ENCODE measurements at places on chromosomes 13 and 19.
A peak's percentile ranks its signal among the peaks of the same experiment; 100 is the strongest.

DNA sequence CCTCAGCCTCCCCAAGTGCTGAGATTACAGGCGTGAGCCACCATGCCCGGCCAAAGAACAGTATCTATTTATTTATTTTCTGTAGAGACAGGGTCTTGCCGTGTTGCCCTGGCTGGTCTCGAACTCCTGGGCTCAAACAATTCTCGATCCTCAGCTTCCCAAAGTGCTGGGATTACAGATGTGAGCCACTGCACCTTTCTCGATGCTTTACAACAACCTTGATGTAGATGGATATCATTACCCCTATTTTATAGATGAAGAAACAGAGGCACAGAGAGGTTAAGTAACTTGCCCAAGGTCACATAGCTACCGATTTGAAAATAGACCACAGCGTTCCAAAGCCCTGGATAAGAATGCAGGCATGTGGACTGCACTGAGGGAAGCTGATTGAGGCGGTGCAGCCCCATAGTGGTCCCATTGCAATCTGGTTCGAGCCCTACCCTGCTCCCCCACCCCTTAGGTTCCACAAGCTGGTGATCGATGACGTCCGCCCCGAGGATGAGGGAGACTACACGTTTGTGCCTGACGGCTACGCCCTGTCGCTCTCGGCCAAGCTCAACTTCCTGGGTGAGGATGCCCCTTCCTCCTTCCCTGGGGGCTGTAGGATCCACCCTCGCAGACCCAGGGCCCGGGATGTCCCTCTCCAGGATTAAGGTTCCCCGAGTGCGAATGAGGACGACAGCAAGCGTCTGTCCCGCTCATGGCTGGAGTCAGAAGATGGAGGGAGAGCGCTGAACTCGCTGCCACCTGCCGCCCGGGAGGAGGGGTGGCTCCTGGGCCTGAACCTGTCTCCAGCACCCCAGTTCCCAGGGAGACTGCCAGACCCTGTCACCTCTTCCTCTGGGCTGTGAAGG is 17.9 kb downstream of the MYBPC2 start:
- no peak for DNase-seq

GRCh38 chr13:110317496-110318195 is 10.6 kb downstream of the COL4A2 start:
- no peak for DNase-seq

GRCh38 chr13:44296856-44297255 is 76.8 kb upstream of the SERP2 start:
- no peak for DNase-seq

GRCh38 chr19:45170146-45171106 is 7.6 kb downstream of the TRAPPC6A start:
- no peak for DNase-seq

DNA sequence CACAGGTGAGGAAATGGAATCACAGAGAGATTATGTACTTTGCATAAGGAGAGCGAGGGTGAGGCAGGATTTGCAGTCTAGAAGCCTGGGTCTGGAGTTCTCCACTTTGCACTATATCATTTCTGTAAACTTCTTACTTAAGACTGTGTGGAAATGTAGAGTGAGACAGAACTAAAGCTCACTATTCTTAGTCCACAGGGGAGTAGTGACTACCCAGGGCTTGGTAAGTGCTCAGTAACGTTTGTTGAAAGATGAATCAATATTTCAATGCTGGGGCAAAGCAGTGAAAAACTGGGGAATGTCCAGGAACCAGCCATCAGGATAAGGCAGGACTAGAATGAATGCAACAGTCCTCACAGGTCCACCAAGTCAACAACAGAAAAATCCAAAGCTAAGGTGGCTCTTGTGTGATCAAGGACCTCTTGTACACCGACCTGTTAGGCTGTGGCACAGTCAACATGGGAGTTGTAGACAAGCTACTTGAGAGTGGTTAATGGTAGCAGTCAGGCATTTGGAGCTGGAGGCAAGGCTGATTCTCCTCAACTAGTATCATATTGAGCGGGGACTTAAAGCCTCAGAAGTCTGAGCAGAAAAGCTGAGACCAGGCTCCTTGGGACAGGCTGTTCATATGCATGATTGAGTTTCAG is 929 bp upstream of the TNFSF13B start:
- DNase-seq = no peak

- peak; percentile 66 for DNase-seq
Observed at GRCh38 chr19:55206664-55207500, 2.4 kb downstream of the PTPRH start.

DNA sequence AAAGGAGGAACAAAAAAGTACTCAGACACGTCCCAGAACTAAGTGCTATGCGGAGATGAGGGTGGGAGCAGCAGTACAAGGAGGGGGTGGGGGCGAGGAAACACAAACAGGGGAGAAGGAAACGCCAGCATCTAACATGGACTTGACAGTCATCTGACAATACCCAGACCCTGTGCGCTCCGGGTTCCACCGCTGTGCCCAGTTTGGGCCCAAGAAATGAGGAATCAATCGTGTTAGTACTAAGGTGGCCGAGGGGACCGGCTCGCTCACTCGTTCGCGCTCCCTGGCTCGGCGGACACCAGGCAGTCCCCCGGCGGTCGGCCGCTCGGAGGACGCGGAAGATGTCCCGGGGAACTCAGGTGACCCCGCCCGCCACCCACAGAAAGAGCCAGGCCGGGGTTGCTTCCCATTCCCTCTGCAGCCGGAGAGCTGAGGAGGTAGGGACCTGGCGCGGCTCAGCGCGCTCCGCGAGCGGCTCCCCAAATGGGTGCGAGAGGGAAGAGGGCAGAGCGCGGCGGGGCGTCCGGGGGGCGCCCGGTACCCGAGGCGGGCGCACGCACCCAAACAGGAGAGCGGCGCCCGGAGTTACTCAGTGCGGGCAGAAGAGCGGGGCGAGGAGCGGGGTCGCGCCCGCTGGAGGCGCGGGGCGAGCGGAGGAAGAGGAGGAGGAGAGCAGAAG is 616 bp downstream of the TSHZ3 start:
- DNase-seq = no peak

GRCh38 chr13:27774651-27775050 is 17.6 kb upstream of the GSX1 start:
- DNase-seq = no peak

- no peak for DNase-seq
Observed at GRCh38 chr19:30593356-30593755, 221.2 kb downstream of the ZNF536 start.

DNA sequence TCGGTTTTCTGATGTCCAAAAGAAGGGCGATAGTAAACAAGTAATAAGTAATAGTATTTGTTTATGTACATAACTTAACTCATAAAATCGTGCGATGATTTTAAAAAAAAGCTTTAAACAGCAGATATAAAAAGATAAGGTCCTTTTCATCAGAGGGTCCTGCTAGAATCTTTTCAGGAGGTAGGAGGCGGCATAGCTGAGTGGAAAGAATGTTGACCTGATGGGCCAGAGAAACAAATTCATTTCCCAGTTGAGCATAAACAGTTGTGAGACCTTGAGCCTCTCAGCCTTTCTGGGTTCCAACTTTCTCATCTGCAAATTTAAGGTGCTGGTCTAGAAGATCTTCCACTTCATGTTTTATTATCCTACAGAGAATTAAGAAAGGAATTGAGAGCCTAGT is 173.5 kb downstream of the LACC1 start:
- DNase-seq = no peak

GRCh38 chr19:726993-727956 is 18.5 kb downstream of the PALM start:
- no peak for DNase-seq

DNA sequence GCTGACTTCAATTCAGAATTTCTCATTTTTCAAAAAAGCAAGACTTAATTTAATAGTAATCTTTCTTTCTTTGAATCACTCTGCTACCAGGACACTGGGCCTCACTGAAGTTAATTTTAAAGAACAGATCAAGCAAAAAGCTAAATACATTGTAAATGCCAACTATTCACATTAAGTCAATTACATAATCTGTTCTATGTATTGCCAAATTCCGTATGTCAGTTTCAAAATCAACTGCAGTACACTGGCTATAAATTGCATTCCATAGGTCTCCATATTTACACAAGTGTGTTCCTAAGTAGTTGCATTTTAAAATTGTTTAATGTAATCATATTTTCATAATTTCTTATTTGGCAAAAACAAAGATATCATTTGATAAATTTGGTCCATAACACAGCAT is 10.1 kb downstream of the FOXO1 start:
- no peak for DNase-seq

GRCh38 chr13:31352467-31352866 is 152.7 kb downstream of the B3GLCT start:
- no peak for DNase-seq

DNA sequence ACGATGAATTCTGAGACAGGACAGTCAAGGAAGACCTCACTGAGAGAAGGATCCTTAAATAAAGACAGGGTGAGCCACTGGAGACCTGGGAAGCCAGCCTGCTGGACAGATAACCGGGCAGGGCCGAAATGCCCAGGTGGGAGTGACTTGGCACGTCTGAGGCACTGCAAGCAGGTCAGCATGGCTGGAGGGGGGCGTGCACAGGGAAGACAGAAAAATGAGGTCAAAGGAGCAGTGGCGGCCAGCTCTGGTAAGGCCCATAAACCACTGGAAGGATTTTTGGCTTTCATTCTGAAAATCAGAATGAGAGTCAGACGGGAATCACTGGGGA is 5.8 kb upstream of the ATP1A3 start:
- no peak for DNase-seq

DNA sequence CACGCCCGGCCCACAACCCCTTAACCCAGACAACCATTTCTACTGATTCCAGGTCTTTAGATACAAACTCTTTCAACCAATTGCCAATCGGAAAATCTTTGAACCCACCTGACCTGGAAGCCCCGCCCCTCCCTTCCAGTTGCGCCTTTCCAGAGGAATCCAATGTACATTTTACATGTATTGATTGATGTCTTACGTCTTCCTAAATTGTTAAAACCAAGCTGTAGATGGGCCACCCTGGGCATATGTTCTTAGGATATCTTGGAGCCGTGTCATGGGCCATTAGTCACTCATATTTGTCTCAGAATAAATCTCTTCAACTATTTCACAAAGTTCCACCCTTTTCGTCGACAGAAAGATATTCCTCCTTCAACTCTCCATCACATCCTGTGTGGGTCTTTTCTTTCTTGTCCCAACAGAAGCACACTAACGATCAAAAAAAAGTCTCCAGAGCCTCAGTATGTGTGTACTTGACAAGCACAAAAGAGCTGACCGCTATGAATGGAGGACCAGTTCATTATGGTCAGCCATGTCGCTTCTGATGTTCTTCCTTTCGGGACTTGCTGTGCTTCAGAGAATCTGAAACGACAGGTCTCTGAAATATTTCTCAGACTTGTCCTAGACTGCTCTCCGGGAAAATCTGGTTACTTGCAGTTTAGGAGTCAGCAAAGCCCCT is 601 bp upstream of the ZNF749 start:
- DNase-seq = no peak

- DNase-seq = peak; percentile 46
Observed at GRCh38 chr13:75256922-75257321, 225.0 kb downstream of the TBC1D4 start.

DNA sequence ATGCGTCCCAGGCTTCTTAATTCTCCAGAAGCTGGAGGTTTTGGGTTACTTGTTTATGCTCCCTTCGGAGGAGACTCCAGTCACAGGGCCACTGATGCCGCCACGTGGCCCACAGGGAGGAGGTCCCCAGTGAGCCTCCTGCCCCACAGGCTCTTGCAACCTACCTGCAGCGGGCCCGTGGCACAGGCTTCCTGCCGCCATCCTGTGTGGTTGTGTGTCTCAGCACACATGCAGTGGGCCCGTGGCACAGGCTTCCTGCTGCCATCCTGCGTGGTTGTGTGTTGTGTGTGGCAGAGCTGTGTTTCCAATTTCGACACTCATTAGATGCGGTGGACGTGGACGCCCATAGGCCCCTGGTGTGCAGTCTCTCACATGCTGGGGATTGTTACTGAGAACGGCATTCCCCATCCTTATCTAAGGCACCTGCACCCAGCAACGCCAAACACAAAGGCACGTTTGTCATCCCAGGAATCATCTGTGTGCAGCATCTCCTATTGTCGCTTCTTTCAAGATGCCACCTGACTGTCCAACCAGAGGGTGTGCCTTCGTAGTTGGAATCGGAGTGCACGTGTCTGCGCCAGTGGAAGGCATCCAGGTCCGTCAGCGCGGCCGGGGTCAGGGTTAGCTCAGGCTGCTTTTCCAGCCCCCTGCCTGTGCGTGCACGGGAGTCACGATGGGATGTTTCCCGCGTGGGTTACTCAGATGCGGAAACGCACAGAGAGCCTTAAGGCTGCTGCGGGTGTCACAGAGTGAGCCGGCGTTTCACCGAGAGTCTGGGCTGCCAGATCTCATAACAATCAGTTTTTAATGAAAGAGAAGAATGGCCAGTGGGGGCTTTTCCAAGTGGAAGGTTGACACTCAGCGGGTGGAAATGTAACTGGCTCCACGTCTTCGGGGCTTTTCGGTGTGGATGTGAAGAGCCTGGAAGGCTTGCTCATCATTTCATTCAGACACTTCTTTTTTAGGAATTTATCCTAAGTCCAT is 119.8 kb downstream of the ATP11A start:
- no peak for DNase-seq

DNA sequence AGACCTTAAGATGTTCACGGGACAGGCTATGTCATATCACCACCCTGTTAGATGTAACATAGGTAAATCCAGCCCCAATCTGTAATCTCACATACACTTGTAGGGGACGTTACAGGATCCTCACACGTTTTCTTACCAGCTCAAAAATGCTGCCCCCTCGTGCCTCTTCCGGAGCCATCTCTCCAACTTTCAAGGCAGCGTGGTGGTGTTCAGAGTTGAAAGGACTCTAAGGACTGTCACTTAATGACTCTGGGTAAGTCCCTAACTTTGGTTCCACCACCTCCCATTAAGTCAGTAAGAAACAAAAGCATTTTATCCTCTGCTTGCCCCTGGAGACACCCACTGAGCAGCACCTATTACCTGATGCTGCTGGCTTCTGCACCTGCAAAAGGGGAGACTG is 4.4 kb downstream of the MED26 start:
- no peak for DNase-seq

- no peak for DNase-seq
Observed at GRCh38 chr13:33583398-33583797, 234.6 kb upstream of the RFC3 start.

DNA sequence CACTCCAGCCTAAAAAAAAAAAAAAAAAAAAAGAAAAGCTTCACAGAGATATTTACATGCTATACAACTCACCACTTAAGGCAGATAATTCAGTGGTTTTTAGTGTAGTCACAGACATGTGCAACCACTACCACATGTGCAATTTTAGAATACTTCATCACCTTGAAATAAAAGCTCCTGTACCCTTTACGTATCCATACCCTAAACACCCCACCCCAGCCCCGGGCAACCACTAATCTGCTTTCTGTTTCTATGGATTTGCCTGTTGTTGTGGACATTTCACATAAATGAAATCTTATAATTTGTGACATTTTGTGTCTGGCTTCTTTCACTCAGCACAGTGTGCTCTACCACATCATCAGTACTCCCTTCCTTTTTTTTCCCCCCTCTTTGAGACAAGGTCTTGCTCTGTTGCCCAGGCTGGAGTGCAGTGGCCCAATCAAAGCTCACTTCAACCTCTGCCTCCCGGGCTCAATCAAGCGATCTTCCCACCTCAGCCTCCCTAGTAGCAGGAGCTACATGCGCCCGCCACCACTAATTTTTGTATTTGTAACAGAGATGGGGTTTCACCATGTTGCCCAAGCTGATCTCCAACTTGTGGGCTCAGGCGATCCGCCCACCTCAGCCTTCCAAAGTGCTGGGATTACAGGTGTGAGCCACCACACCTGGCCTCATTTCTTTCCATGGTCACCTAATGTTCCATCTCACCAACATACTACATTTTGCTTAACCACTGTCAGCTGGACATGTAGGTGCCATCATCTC is 4.0 kb downstream of the DDX39A start:
- DNase-seq = no peak
